ENCODE measurements at places on chromosomes 4 and X. TPM values are rescaled to one million over a fixed set of nuclear protein-coding genes. Genes with fewer than 3 reads are reported as not detected.

DNA sequence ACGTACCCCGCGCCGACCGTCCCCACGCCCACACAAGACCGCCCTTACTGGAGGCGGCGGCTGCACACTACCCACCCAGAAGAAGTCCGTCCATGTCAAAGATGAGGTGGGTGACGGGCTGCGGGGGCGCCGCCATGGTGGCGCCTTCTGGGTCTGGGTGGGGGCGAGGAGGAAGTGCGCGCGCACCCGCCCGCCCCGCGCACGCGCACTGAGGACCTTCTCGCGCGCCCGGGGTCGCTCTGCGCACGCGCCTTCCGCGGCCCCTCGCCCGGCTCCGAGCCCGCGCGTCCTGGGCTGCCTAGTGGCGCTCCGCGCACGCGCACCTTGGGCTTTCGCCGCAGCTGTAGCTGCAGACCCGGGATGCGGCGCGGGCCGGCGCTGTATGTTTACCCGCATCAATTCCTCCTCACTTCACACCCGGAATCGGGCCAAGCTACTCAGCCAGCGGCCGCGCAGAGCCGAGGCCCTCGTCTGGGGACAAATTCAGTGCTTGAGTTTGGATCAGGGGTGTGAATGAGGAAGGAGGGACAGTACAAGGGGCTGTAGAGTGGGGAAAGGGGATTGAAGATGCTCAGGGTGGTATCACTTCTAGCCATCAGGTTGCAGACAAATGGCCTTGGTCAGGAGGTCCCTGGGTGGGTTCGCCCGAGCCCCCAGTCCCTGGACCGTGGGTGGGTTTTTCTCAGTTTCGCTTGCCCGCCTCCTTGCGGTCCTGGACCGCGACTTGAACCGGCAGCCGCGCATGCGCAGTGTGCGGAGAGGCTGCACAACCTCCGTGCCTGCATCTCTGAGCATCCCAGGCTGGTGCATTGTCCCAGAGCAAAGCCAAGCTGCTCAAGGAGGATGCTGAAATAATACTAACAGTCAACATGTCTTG is at the start of gene PUDP:
Gene PUDP, minus strand, starts transcription at position 176 of the 877 bp plus-strand sequence. Its CDS starts 40 bp downstream, at position 136.
- peak; percentile 88 for DNase-seq

DNA sequence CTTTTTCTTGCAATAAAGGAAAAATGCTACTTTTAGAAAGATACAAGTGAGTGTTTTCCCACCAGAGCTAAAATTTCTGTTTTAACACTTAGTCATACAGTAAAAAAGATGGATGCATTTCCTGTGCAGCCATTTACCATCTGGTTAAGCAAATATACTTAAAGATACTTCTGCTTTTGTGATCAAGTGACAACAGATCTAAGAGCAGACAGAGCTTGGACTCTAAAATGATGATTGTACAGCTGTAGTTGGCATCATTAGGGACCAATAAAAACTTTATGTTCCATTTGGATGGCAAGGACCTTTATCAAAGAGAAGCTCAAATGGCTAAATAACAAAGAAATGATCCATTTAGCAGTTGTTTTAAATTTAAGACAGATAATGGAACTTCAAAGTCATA is 270.8 kb downstream of the FSTL5 start:
- DNase-seq = no peak

STX18 gene
- polyA plus RNA-seq = 75.8 TPM

DNA sequence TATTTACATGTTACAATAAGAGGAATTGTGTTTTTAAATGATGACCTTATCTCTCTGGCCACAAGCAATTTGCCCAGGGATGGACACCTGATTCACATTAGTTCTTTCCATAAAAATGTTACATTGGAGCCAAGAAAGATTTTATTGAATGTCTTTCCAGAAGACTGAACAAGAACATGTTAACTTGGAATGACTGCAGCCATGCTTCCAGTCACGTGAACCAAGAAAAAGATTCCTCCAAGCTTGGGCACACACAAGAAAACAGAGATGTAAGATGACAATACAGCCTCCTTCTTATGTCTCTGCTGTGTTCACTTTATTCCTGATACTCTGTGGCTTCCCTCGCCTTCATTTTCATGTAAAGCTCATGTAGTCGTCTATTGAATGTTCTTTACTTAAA is 737.6 kb downstream of the TRIML1 start:
- DNase-seq = no peak

FAM9C gene
- polyA plus RNA-seq = 0.17 TPM

- DNase-seq = no peak
Measured at GRCh38 chrX:37545066-37545465, 26.4 kb upstream of the LANCL3 start.

DNA sequence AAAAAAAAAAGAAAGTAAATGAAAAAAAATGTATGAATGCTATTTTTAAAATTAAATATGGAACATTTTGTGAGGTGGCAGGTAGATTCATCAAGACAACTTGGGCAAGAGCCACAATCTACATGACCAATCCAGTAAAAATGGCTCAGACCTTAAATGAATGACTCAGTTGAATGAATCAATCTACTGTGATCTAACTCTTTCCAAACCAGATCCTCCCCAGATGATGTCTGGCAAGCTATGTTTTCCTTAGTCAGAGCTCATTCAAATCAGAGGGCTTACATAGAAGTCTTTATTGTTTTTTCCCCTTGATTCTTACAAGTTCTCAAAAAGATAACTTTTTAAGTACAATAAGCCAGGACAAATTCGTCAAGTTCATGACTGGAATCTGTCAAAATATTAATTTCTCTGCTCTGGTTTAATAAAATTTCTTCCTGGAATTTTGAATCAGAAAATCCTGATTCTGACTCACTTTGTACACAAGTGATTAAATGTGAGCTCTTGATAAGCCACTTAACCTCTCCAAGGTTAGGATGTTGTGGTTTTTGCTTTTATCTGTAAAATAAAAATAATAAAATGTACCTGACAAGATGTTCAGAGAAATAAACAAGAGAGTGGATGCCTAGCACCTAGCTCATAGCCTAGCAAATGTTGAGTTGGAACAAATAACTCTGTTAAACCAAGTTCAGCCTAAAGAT is 105.6 kb upstream of the SMIM31 start:
- no peak for DNase-seq

DNA sequence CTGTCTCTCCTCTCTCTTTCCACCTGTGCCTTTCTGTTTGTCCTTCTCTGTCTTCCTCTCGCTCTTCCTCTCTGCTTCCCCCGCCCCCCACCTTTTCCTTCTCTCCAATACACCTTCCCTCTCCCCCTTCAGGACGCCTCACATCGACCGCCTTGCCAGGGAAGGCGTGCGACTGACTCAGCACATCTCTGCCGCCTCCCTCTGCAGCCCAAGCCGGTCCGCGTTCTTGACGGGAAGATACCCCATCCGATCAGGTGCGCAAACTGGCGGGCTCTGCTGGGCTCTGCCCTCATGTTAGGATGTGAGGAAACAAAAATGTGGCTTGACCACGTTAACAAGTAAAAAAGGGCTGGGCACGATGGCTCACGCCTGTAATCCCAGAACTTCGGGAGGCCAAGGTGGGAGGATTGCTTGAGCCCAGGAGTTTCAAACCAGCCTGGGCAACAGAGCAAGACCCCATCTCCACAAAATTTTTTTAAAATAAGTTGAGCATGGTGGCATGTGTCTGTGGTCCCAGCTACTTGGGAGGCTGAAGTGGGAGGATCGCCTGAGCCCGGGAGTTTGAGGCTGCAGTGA is 35.2 kb downstream of the ARSF start:
- DNase-seq = no peak

GRCh38 chr4:79272126-79272525 is 53.7 kb downstream of the NAA11 start:
- no peak for DNase-seq

DNA sequence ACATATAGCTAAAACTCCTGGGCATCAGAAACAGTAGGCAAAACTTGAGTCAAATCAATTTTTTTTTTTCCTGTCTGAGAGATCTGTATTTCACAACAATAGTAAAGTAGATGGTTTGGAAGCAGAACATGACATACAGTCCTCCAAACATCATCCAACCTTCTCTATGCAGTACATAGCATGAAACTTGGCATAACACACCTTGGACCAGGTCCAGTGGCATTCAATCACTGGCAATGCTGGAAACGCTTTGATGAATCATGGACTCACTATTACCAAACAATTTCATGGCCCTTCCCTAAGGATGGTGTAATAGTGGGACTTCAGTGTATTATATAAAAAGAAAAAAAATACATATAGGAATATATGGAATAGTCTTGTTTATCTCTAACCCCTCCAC is 154.6 kb downstream of the FMR1NB start:
- DNase-seq = no peak

FOXR2 gene
- polyA plus RNA-seq = not detected

- no peak for DNase-seq
Measured at GRCh38 chr4:23015821-23016220, 323.1 kb downstream of the GBA3 start.

SLC26A1 gene
- polyA plus RNA-seq = 8.2 TPM

- DNase-seq = peak; percentile 55
Measured at GRCh38 chrX:69387567-69388487, 116.3 kb upstream of the NALF2 start.

DNA sequence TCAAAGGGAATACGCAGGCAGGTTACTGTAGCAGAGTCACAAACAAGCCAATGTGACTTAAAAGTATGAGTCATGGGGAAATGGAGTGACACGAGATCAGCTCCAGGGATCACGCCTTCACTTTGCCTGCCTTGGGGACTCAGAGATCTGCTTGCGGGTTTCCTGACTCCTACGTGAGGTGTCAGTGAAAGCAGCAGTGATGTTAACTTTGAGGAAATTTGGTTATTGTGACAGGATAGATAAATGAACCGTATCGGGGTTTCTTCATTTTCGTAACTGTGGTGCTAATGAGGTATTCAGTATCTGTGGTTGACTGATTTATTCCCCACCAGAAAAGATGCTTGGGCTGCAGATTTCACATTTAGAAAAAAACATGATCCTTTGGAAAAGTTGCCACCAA is 383.3 kb upstream of the ZFP42 start:
- DNase-seq = no peak

DNA sequence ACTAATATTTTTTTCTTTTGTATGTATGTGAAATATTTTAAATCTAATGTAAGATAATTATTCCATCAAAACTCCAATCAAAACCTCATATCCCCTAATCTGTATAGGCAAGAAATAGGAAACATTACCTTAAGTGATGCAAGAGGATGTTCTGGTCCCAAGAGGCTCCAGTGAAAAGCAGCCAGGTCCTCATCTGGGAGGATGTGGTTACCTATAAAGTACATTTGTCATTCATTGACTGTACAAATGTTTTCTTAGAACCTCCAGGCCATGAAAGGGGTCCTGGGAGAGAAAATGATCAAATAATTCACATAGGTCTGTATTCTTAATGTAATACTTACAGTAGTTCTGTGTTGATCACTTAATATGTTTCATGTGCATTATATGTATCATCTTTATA is 25.5 kb downstream of the FAM120C start:
- no peak for DNase-seq

DNA sequence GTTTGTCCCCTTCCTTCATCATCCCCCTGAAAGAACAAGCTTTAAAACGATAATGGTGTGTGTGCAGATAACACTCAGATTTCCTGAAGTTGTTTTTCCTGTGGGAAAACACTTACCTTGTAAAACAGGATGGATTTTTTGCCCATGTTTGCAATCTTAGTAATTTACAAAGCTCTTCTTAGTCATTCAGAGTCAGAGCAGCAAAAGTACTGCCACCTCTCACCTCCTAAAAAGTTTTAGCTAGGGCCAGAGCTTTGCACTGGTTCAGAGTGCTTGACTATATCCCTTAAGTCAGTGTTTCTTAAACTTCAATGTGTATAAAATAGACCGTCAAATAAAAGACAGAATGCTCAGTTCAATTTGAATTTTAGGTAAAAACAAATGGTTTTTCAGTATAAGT is 62.3 kb downstream of the NKX6-1 start:
- DNase-seq = no peak

- DNase-seq = no peak
Measured at GRCh38 chr4:119626943-119627266, 1.7 kb downstream of the PDE5A start.

RAB40A gene
- polyA plus RNA-seq = 4.7 TPM

SLC35A2 gene
- 33.7 TPM for polyA plus RNA-seq

DNA sequence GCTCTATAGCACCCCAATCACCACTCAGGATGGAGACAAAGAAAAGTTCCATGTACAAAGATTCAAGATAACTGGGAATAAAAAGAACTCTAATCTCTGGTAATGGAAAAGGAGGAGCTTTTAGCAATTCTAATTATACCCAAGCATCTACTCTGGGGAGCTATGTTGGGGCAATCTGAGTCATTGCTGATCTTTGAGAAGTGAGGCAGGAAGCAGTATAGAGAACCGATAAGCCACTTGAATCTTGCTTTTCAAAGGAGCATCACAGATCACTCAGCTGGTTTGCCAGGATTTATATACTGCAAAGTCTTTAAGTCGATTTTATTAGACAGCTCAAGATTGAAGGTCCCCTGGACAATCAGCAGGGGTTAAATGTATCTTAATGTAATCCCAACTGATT is 220.0 kb downstream of the ENOX2 start:
- no peak for DNase-seq

CORIN gene
- polyA plus RNA-seq = 4.5 TPM

DNA sequence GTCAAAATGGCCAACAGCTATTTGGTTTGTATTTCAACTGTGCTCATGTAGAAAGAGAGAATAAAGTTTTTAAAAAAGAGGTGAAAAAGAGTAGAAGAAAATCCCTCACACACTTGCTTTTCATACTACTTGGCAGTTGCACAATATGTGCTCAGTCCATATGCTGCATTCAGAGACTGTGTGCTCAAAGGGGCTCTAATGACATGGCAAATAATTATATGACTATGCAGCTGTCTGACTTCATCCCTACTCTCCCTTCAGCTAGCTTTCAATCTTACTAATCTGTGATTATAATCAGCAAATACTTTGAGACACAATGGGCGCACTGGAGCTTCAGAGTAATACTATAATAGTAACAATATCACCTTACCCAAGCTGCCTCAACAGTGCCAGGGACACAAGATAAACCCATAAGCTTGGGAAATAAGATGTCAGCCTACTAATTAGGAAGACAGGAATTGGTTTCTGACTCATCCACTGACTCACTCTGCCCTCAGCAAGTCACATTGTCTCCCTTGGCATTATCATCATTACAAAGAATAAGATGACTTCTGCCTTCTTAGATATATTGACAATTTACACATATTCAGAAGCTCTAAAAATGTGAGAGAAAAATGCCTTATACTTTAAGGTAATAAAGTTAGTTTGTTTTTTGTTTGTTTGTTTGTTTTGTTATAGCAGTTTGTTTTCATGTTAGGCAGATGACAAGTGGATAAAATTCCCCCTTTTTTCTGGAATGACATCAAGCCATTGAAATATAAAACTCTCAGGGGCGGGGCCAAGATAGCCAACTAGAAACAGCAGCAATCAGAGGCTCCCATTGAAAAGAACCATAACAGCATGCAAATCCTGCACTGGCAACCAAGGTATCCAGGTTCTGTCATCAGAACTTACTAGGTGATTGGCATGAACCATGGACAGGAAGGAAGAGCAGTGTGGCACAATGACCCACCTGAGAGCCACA is 311.6 kb downstream of the FAM133A start:
- DNase-seq = no peak

GRCh38 chrX:30812326-30812725 is 76.7 kb downstream of the TAB3 start:
- DNase-seq = no peak

GRCh38 chr4:42955746-42956505 is 63.4 kb downstream of the GRXCR1 start:
- no peak for DNase-seq

MAGEA9B gene
- polyA plus RNA-seq = not detected

TIMM8A gene
- polyA plus RNA-seq = 17.7 TPM

Data from renal cortex interstitium (tissue), 15 donors.